ENCODE measurements at places on chromosomes 3 and 15.
A peak's percentile ranks its signal among the peaks of the same experiment; 100 is the strongest.

GRCh38 chr15:65303687-65304380, 643 bp upstream of the RNU5B-1 start:
- DNase-seq = peak; percentile 56

DNA sequence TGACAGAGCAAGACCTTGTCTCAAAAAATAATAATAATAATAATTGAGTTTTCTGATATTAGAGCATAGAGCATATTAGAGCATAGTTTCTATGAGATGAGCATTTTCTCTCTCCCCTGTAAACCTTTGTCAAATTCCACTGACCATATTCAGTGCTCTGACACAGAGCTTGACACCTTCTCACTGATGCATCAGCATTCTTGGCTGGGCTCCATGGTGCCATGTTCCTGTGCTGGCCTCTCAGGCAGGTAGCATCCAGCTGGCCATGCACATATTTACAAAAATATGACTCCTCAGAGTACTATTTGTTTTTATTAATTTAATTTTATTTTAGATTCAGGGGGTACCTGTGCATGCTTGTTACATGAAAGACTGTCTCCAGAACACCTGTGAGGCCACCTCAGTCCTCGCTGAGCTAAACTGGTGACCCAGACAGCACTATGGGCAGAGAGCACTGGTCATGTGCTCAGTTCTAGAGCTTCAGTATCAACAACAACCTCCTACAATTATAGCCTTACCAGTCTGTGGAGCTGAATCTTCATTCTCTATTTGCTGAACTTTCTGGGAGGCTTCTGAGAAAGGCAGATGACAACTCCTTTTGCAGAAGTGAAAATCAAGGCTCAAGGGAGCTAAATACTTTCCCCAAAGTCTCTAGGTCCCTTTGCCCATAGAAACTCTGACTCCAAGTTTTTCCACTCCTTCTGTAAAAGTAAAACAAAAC, 21.6 kb upstream of the SLC28A2 start:
- DNase-seq = no peak

- no peak for DNase-seq
These were observed 124.8 kb downstream of the LIPC start for GRCh38 chr15:58556541-58556940.

GRCh38 chr3:87856126-87856525, 202.7 kb downstream of the CGGBP1 start:
- DNase-seq = no peak

Data from stomach (tissue), 19 donors.